Thyroid gland (tissue), 4 donors: ENCODE measurements at places on chromosomes 7 and 10. TPM values are rescaled to one million over a fixed set of nuclear protein-coding genes. Genes with fewer than 3 reads are reported as not detected.
A peak's percentile ranks its signal among the peaks of the same experiment; 100 is the strongest.

- no peaks in the 10 kb centered on the region for H3K27me3 ChIP-seq
- no peak for DNase-seq
- H3K36me3 ChIP-seq: no peaks in the 10 kb centered on the region
Observed at GRCh38 chr7:4436361-4436895, 245.7 kb upstream of the FOXK1 start.

The CCL24 gene
- total RNA-seq: not detected

The CLCN1 gene
- total RNA-seq: not detected

DNA sequence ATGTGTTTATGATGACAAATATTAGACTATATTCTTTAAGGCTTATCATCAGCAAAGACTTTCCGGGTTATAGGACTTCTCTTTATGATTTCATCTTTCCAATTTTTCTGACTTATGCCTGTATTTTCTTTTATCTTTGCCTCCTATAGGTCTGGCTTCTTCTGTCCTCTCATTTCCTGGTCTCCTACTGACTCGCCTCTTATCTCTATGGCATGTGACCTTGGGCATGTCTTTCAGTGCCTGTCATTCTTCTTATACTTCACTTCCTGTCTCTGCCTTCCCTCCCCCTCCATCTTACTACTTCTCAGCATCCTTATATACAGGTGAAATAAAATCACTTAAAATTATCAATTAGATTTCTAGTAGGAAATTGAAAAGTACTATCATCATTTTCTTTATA lies 42.2 kb downstream of the PCDH15 start:
- H3K27ac ChIP-seq: no peak overlapping the region
- no peak for DNase-seq
- H3K36me3 ChIP-seq: no peaks in the 10 kb centered on the region
- H3K4me3 ChIP-seq: no peak overlapping the region
- no peaks in the 10 kb centered on the region for H3K4me1 ChIP-seq
- no peaks in the 10 kb centered on the region for H3K27me3 ChIP-seq

GRCh38 chr10:75718991-75719390 lies 287.6 kb downstream of the LRMDA start:
- no peaks in the 10 kb centered on the region for H3K27me3 ChIP-seq
- H3K4me3 ChIP-seq: no peak overlapping the region
- H3K36me3 ChIP-seq: no peaks in the 10 kb centered on the region
- H3K27ac ChIP-seq: no peak overlapping the region
- no peak for DNase-seq

DNA sequence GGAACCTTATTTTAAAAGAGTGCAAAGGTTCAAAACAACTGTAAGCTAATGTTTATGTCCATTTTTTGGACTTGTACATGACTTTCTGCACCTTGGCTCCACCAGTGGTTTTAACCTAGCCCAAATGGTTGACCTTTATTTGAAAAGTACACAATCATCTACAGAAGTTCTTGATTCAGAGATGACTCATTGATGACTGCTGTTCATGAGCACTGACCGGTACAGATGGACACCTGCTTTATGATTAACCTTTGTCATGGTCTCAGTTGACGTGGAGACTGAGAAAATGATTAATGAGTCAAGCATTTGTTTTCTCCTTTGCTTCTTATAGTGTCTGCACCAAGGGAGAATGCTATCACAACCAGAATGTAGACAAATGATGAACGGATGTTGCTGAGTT lies 55.7 kb upstream of the PTER start:
- H3K4me1 ChIP-seq: no peaks in the 10 kb centered on the region
- no peak overlapping the region for H3K4me3 ChIP-seq
- no peak for DNase-seq

The CYP2C9 gene
- total RNA-seq: not detected

- peak; percentile 96 for DNase-seq
- H3K27ac ChIP-seq: peak overlapping the region; percentile 76
- H3K4me3 ChIP-seq: no peak overlapping the region
Observed at GRCh38 chr7:76069238-76069638, 21.3 kb downstream of the MDH2 start.

The GPR146 gene
- total RNA-seq: 49.4 TPM

DNA sequence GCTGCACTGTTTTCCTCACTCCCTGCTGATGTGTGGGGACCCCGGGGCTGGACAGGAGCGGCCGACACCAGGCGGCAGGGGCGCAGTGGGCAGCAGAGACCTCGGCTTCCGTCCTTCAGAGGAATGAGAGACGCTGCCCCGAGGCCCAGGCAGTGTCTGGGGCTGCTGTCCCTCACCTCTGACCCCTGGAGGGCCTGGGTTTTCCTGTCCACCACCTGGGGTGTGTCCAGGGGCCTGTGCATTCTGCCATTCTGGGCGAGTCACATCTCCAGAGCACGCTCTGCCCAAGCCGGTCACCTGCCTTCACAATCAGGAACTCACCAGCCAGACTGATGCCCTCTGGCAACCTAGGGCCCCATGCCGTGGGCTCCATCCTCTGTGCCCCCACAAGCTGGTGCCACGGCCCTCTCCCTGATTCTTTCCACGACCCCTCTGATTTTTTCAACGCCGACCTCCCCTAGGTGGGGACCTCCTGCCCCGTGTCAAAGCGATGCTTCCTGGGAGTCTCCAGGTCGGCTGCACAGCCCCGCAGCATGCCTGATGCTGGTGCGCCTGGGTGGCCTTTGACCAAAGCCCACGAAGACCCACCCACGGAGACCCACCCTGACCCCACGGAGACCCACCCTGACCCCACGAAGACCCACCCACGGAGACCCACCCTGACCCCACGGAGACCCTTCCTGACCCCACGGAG lies 53.7 kb upstream of the CFAP46 start:
- no peak overlapping the region for H3K27ac ChIP-seq
- no peaks in the 10 kb centered on the region for H3K27me3 ChIP-seq
- DNase-seq: no peak
- no peaks in the 10 kb centered on the region for H3K36me3 ChIP-seq
- no peaks in the 10 kb centered on the region for H3K4me1 ChIP-seq

The TRPV6 gene
- 1.6 TPM for total RNA-seq

The HABP2 gene
- total RNA-seq: not detected

DNA sequence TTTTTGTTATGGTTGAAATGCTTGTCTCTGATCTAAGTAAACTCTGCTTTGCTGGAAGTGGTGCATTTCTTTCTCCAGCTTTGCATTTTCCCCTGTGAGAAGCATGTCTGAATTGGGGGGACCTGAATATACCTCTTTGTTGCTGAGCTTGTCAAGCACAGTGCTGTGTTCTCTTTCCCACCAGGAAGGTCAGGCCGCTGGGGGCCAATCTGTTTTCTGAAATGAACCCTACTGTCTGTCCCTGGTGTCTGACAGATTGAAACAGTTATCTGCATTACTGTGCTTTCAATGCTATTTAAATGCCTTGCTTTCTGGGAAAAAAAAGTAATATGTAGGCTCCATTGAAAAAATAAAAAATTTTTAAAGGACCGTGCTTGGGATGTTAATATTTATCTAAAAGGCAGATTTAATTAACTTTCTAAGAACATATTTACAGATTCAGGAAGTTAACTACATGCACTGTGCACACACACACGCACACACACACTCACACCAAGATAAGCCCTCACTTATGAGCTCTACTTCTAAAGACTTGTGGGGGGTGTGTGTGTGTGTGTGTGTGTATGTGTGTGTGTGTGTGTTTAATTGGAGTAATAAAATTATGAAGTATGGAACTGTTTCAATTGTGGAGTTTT lies 127.0 kb upstream of the FZD1 start:
- H3K4me1 ChIP-seq: peaks cover 8% of the 10 kb centered on the region
- no peaks in the 10 kb centered on the region for H3K36me3 ChIP-seq
- no peak overlapping the region for H3K27ac ChIP-seq
- no peak for DNase-seq

The RPEL1 gene
- total RNA-seq: not detected

DNA sequence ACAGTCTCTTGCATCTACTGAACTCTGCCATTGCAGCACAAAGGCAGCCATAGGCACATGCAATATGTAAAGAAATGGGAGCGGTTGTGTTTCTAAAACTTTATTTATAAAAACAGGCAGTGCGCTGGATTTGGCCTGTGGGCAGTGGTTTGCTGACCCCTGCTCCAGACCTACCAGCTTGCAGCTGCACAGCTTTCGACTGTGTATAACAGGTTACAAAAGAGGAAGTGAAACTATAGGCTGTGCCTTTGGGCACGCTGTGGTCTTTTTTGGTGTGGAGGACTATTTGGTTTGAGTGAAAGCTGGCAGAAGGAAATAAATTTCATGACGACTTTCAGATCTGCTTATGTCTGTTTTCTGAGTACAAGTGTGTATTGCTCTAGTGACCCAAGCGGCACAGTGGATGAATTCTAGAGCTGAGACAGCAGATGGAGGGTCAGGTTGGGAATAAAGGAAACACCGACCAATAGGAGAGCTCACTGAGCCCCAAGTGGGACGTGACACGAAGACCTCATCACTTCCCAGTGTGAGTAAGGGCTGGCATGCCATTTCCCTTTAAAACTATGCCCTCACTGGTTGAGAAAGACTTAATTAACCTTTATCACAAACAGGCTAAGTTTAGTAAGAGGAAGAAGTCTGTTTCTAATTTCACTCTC lies 152.7 kb downstream of the ANK3 start:
- H3K27ac ChIP-seq: peak overlapping the region; percentile 66
- DNase-seq: peak; percentile 15
- H3K4me1 ChIP-seq: peaks cover 36% of the 10 kb centered on the region
- H3K36me3 ChIP-seq: no peaks in the 10 kb centered on the region

GRCh38 chr10:78909221-78909620 lies 159.5 kb upstream of the ZMIZ1 start:
- H3K27me3 ChIP-seq: no peaks in the 10 kb centered on the region
- no peaks in the 10 kb centered on the region for H3K36me3 ChIP-seq
- H3K27ac ChIP-seq: no peak overlapping the region
- no peak overlapping the region for H3K4me3 ChIP-seq

The TMEM140 gene
- total RNA-seq: 33.1 TPM

- H3K36me3 ChIP-seq: no peaks in the 10 kb centered on the region
- H3K27ac ChIP-seq: no peak overlapping the region
- no peak overlapping the region for H3K4me3 ChIP-seq
- no peaks in the 10 kb centered on the region for H3K4me1 ChIP-seq
Observed at GRCh38 chr10:20986049-20986448, 88.9 kb upstream of the NEBL start.

GRCh38 chr7:5831196-5831595 lies 49.4 kb upstream of the OCM start:
- H3K4me3 ChIP-seq: no peak overlapping the region
- H3K4me1 ChIP-seq: no peaks in the 10 kb centered on the region
- no peak overlapping the region for H3K27ac ChIP-seq
- DNase-seq: peak; percentile 8

The CYP3A4 gene
- not detected for total RNA-seq

- H3K4me1 ChIP-seq: no peaks in the 10 kb centered on the region
- H3K27ac ChIP-seq: no peak overlapping the region
- no peaks in the 10 kb centered on the region for H3K27me3 ChIP-seq
Observed at GRCh38 chr10:11516431-11516746, 95.1 kb downstream of the USP6NL start.

DNA sequence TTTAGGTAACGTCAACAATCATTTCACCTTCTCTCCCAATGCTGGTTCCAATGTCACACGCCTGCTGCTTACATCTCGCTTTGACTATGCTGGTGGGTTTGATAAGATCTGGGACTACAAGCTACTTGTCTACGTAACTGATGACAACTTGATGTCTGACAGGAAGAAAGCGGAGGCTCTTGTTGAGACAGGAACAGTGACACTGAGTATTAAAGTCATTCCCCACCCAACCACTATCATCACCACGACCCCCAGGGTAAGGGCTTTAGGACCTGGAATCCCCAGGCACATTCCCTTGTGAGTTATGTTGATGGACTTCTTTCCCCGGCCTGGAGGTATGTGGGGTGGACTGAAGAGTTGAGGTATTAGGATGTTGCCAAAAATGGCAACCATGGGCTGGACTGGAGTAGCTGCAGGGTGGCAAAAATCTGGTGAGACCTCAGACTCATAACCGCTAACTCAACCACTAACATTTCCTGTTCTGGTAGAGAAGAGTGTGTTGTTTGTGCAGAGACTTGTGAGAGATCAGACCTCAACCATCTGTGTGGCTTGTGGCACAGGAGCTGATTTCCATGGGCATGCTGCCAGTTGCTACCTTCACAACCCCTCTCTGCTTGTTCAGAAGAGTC lies 59.2 kb downstream of the CDHR3 start:
- peak; percentile 18 for DNase-seq
- H3K4me1 ChIP-seq: no peaks in the 10 kb centered on the region
- no peaks in the 10 kb centered on the region for H3K36me3 ChIP-seq
- no peaks in the 10 kb centered on the region for H3K27me3 ChIP-seq
- H3K27ac ChIP-seq: no peak overlapping the region

GRCh38 chr7:97130417-97131139 lies 13.1 kb downstream of the SDHAF3 start:
- DNase-seq: no peak
- no peak overlapping the region for H3K27ac ChIP-seq
- H3K4me1 ChIP-seq: no peaks in the 10 kb centered on the region
- no peaks in the 10 kb centered on the region for H3K36me3 ChIP-seq
- no peak overlapping the region for H3K4me3 ChIP-seq

The OR2A42 gene
- total RNA-seq: 0.49 TPM

GRCh38 chr10:127497685-127498084 lies 51.4 kb upstream of the NPS start:
- no peaks in the 10 kb centered on the region for H3K36me3 ChIP-seq
- no peaks in the 10 kb centered on the region for H3K4me1 ChIP-seq
- no peak for DNase-seq
- no peak overlapping the region for H3K4me3 ChIP-seq
- H3K27me3 ChIP-seq: no peaks in the 10 kb centered on the region

The HOXA1 gene
- not detected for total RNA-seq

The CALML3 gene
- not detected for total RNA-seq

DNA sequence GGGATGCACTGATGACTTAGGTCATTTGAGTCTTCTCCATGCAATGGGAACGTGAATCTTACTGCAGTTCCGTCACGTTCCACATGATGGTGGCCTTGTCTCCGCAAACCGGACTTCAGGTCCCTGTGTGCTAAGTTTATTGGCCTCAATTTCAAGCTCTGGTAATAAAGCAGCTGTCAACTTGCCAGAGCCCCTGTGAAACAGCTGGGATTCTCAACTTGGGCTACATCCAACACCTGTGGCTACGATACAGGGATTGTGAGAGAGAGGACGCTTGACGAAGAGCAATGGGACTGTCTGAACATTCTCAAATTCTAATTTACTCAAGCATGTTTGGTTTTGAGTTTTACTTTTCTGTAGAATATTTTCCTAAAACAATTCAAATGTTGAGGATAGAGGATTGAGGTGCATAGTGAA lies 174.2 kb downstream of the PTN start:
- no peaks in the 10 kb centered on the region for H3K4me1 ChIP-seq
- H3K36me3 ChIP-seq: no peaks in the 10 kb centered on the region
- peak; percentile 70 for DNase-seq
- no peaks in the 10 kb centered on the region for H3K27me3 ChIP-seq

GRCh38 chr7:155860461-155860839 lies 48.2 kb upstream of the SHH start:
- no peak overlapping the region for H3K4me3 ChIP-seq
- no peaks in the 10 kb centered on the region for H3K27me3 ChIP-seq
- no peaks in the 10 kb centered on the region for H3K36me3 ChIP-seq
- no peak overlapping the region for H3K27ac ChIP-seq

The UBN2 gene
- total RNA-seq: 33.7 TPM

GRCh38 chr7:31553661-31554081 lies 39.8 kb downstream of the ITPRID1 start:
- no peak overlapping the region for H3K27ac ChIP-seq
- no peaks in the 10 kb centered on the region for H3K36me3 ChIP-seq
- H3K27me3 ChIP-seq: no peaks in the 10 kb centered on the region
- no peak overlapping the region for H3K4me3 ChIP-seq
- no peak for DNase-seq
